ENCODE measurements at places on chromosomes 6 and 20.

DNA sequence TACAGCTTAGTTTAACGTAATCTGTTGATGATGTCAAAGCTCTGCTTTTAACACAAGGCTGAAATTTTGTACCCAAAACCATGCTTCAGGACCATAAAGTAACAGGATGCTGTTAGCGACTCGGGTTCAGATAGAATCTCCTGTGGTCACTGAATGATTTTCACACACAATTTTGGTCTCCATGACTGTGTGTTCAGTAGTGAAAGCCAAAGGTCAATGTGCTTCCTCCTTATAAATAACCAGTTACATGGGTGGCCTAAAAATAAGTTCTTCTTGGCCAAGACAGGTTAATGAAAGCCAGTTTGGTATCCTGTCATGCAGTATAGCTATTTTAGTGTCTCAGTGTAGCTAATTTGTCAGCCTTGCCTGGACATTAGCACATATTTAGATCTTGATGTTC is 19.1 kb upstream of the LOC128125822 start:
- DNase-seq = no peak

DNA sequence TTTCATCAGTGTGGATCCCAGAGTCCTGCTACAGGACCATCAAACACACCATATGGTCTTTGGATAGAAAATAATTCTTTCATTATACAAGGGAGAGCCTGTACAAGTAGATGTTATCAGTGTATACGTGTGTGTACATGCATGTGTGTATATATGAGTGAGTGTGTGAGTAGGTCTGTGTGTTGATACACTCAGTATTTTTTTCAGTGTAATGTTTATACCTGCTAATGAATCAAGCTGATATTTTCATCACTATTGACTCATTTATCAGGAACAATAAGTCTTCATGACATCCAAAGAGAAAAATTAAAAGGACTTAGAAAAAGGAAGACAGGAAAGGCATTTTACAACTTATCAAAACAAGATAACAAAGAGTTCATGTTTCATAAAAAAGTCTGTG is 66.5 kb downstream of the EPM2A start:
- DNase-seq = peak; percentile 1

DNA sequence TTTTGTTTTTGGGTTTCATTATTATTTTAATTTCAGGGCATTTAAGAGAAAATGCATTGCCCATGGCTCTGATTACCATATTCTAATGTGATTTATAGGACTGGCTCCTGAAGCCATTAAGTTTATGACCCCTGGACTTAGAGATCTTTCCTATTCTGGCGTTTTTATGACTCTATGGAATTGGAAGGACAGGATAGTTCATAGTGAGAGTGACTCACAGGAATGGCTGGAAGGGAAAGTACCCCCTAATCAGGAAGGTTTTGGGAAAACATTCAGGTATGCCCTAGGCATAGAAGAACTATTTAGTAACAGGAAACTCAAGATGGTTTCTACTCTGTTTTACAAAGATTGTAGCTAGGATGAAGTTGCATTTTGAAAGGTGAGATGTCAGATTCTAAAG is 108.6 kb upstream of the SLC2A12 start:
- DNase-seq = peak; percentile 19

DNA sequence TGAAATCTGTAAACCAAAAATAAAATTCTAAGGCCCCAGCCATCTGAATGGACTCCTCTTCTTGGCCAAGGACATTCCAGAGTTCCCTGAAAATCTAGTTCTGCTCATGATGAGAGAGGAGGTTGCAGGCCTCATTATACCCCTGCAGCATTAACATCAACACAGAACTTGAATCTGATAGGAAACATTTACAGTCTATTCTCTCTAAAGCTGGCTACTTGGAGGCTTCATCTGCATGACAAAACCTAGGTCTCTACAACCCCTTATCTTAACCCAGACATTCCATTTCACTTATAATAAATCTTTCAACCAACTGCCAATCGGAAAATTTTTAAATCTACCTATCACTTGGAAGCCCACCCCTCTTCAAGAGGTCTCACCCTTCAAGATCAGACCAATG is 15.7 kb downstream of the RTN4IP1 start:
- DNase-seq = no peak

GRCh38 chr6:134619077-134619476 is 301.2 kb upstream of the SGK1 start:
- no peak for DNase-seq

GRCh38 chr6:157586088-157586414 is 205.1 kb downstream of the ZDHHC14 start:
- DNase-seq = no peak

DNA sequence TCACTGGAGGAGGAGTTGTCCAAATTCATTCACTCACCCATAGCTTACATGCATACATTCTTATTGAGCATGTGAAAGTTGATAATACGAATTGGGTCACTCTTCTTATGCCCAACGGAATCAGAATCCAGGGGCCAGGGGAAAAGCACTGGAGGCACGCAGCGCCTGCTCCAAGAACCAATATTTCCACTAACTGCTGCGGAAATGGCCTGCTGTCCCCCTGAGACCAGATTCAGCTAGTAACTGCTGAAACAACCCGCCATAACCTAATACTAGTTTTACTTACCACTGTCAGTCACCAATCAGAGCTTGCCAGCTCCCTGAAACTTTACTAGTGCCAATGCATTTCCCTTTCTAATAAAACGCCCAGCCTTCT is 641 bp upstream of the FKBP1A start:
- no peak for DNase-seq

DNA sequence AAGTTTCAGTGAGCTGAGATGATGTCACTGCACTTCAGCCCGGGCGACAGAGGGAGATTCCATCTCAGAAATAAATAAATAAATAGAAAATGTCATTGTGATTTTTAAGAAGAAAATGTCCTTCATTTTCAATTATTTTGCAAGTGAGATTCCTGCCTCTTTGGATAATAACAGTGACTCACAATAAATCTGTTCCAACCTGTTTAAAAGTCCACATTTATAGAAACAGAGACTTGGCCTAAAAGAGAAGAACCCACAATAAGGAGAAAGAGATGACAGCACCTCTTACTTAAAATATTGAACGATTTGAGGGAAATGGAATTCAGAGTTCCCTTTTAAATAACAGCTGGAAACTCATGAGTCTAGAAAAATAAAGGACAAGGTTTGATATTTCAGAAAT is 373.4 kb upstream of the NOX3 start:
- no peak for DNase-seq

DNA sequence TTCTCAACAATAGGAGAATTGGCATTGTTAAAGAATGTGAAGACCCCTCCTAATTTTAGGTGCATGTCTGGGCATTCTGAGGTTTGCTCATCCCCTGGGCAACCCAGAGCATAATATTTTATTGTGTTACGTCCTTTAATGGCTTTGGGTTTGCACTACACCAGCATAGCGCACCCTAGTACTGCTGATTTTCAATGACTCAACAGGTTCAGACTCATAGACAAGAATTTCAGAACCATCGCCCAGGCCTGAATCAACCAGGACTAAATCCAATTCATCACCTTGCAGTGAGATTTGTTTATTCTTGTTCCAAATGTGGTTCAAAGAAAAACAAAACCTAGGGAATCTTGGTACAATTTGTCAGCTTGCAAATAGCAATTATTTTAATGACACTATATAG is 137.8 kb upstream of the PHACTR1 start:
- peak; percentile 52 for DNase-seq

GRCh38 chr6:118288355-118289124 is 259.6 kb upstream of the PLN start:
- no peak for DNase-seq

DNA sequence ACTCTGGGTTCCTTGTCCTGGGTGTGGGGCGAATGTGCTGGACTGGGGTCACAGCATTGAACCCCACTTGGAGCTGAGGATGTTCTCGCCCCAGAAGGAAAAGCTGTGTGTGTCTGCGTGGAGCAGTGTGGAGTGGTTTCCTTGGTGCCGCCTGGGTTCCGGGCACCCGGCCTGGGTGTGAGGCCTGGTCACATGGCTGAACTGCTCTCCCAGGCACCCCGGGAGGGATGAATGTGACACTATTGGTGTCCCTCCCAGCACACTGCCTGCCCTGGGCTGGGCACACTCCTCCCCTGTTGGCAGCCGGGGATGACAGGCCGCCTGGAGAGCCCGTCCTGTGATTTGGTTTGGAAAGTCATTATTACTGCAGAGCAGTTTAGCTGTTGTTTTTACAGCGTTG is 12.3 kb downstream of the MYT1 start:
- no peak for DNase-seq

DNA sequence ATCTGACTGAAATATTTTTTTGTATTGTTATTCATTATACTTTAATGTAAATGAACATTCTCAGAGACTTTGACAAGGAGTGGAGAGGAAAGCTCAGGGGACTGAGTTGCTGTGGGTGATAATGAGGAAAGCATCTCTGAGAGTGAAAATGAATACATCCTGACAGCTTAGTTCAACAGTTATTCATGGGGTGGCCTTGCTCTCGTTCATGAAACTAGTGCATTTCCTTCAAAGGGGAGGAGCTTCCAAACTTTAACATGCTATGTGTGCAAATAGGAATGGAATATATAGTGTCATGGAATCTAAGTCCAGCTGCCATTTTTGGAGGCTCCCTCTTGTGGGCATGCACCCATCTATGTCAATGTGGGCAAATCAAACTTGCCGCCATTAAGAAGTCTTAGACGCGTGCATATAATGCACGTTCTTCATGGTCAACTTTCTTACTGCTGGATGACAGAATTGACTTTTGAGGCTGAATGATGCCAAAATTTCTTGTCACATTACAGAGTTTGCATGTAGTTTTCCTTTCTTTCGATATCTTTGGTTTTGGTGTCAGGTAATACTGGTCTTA is 124.3 kb upstream of the TMEM170B start:
- DNase-seq = no peak

DNA sequence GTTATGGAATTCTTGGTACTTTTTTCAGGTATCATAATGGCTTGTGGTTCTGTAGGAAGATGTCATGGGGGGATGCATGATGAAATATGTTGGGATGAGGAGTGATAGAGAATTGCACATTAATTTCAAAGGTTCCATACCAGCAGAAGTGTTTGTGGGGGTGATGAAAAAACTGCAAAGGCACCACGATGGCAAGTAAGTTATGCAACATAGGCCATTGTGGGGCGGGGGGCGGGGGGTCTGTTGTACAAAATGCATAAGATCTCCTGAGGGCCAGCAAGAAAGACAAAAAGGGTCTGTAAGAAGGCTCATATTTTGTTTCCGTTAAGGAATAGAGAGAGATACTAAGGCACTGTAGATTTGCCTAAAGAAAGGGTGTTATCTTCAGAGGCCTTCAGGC is 26.2 kb downstream of the PLEKHG1 start:
- DNase-seq = no peak

DNA sequence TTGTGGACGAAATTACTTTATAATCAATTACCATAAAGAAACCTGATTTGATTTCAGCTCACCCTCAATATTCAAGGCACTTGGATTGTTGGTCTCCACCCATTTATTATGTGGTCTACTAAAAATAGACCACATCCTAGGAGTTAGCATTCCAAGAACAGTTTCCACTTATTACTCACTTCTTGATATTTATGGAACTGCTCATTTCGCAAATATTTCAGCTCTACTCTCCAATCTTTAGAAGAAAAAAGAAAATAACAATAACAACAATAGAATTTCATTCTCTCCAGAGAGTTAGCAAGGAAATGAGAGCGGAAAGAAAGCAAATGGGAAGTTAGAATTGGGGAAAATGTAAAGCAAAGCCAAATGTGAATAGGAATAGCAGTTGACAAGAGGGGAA is 26.2 kb upstream of the HDAC2 start:
- peak; percentile 82 for DNase-seq

DNA sequence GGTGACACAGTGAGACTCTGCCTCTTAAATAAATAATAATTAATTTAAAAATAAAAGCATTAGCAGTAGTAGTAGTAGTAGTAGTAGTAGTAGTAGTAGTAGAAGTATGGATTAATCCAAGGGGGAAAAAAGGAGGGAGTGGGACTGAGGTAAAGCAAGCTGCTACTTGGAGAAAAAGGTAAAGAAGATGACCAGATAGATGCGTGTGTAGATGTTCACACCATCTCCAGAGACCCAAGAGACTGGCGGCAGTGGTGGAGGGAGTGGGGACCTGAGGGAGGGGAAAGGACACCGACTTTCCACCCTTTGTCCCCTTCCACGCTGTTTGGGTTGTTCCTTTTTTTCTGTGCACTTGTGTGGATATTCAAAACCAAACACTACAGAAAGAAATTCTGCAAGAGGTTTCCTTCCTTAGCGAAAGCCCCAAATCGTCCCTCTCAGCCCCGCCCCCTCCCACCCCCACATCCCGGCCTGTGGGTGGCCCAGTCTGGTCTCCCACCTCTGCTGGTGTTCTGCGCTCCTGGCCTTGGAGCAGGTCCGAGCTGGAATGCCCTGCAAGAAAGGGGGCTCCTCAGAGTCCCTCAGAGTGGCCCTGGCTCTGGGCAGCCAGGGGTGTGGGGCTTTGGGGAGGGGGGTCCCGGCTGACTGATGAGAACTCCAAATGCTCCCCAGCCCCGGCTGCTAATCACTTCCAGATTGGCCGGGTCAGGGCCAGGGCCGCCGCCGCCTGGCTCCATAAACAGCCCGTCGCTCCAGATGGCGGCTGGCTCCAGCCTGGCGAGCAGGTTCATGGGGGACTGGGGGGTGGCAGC is 60.2 kb downstream of the UBE2V1 start:
- no peak for DNase-seq

- DNase-seq = no peak
Measured at GRCh38 chr6:91664327-91664959, 1077.6 kb upstream of the MAP3K7 start.

DNA sequence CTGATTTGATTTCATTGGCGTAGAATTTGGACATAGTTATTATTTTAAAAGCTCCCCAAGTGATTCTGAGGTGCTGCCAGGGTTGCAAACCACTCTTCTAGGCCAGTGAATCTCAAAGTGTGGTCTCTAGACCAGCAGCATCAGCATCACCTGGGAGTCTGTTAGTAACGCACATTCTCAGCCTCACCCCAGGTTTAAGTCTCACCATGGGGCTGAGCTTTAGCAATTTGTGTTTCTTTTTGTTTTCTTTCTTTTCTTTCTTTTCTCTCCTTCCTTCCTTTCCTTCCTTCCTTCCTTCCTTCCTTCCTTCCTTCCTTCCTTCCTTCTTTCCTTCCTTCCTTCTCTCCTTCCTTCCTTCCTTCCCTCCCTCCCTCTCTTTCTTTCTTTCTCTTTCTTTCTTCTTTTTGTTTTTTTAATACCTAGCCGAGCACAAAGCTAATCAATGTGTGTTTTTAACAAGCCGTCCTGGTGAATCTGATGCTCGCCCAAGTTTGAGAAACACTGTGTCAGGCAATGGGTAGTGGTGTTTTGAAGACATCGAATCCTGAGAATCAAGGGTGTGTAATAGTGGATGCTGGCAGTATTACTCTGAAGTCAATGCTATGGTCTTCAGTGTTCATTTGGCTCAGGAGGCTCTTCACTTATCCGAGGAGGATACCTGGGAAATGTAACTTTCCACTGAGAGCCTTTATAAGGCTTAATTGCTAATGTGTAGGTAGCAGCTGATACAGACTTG is 104.9 kb downstream of the SLX4IP start:
- no peak for DNase-seq

- peak; percentile 57 for DNase-seq
Measured at GRCh38 chr6:117506180-117506835, 23.8 kb downstream of the DCBLD1 start.

GRCh38 chr6:24847402-24847801 is 48.7 kb upstream of the ARMH2 start:
- DNase-seq = no peak

All from iris pigment epithelial cell (primary cell).